ENCODE measurements at places on chromosomes 4 and X.

- no peak overlapping the region for H3K4me3 ChIP-seq
- H3K4me1 ChIP-seq: peaks cover 12% of the 10 kb centered on the region
- no peak overlapping the region for H3K27ac ChIP-seq
- H3K27me3 ChIP-seq: no peaks in the 10 kb centered on the region
- peaks cover 11% of the 10 kb centered on the region for H3K36me3 ChIP-seq
Measured at GRCh38 chr4:55358668-55359067, 12.6 kb downstream of the SRD5A3 start.

DNA sequence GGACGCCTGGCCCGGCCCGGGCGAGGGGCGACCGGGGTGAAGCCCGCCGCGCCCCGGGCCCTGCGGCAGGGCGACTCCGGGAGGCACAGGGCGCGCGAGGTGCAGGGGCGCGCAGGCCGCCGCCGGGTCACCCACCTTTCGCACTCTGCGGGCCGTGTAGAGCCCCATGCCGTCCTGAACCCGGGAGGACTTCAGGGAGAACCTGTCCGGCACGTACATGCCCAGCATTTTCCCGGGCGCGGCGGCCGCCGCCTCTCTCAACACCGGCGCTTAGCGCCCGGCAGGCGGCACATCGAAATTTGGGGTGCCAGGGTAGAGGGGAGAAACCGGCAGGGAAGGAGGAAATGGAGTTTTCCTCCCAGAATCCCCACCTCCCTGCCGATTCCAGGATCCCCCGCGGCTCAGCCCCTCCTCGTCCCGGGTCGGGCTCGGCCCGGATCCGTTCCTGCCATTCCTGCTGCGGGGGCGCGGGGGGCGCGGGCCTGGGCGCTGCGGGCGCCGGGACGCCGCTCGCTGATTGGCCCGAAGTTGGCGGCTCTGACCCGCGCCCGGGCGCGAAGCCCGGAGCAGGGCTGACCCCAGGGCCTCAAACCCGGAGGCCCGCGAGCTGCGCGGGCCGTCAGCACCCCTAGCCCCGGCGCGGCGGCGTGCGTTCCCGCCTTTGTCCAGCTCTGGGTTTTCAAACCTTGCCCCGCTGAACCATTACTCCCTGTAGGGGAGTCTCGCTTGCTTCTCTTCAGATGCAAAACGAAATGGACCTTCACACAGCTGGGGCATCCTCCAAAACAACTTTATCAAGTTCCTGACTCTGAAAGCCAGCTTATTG, at the start of gene PRDM5:
Gene PRDM5, minus strand, starts transcription at position 346 of the 826 bp plus-strand sequence. Its CDS starts 118 bp downstream, at position 228.
- peak; percentile 3 for DNase-seq
- H3K4me3 ChIP-seq: peak within 1 kb of the TSS; percentile 86
- peaks cover 52% of the 10 kb centered on the region for H3K27me3 ChIP-seq
- peaks cover 11% of the 10 kb centered on the region for H3K4me1 ChIP-seq
- peaks cover 4% of the 10 kb centered on the region for H3K36me3 ChIP-seq
- peak within 1 kb of the TSS; percentile 60 for H3K27ac ChIP-seq

GRCh38 chrX:152177497-152178269, 39.3 kb upstream of the MAGEA10 start:
- H3K27ac ChIP-seq: no peak overlapping the region
- H3K27me3 ChIP-seq: no peaks in the 10 kb centered on the region
- H3K4me1 ChIP-seq: no peaks in the 10 kb centered on the region
- no peak overlapping the region for H3K4me3 ChIP-seq
- no peak for DNase-seq

- H3K27me3 ChIP-seq: no peaks in the 10 kb centered on the region
- no peaks in the 10 kb centered on the region for H3K36me3 ChIP-seq
Measured at GRCh38 chrX:121283921-121284320, 236.5 kb downstream of the GLUD2 start.

GRCh38 chr4:2891294-2891693, 47.6 kb downstream of the ADD1 start:
- H3K4me1 ChIP-seq: peaks cover 8% of the 10 kb centered on the region
- no peak overlapping the region for H3K27ac ChIP-seq
- peaks cover 25% of the 10 kb centered on the region for H3K36me3 ChIP-seq
- no peak for DNase-seq
- H3K4me3 ChIP-seq: no peak overlapping the region

- no peak overlapping the region for H3K4me3 ChIP-seq
- no peak overlapping the region for H3K27ac ChIP-seq
- DNase-seq: no peak
- peaks cover 16% of the 10 kb centered on the region for H3K4me1 ChIP-seq
- H3K36me3 ChIP-seq: peaks cover 4% of the 10 kb centered on the region
Measured at GRCh38 chrX:56462389-56462788, 101.0 kb upstream of the UBQLN2 start.

DNA sequence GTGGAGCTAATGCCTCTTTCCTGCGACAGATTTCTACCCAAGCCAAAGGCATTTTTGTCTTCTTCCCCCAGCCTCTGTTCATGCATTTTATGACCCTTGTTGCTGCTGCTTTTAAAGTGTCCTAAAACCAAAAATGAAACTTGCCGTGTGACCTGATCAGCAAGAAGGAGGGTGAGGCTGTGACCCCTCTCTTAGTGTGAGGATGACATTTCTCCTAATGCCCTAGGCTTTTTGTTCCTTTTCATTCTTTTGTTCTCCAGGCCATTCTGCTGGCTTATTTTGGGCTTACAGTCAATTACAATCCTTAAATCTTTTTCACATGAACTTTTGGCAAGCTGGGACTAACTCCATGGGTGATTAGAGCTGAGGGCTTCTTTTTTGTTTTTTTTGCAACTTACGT, 34.4 kb downstream of the PTTG2 start:
- peaks cover 3% of the 10 kb centered on the region for H3K36me3 ChIP-seq
- no peaks in the 10 kb centered on the region for H3K27me3 ChIP-seq

GRCh38 chrX:119187298-119187697, 48.8 kb upstream of the PGRMC1 start:
- H3K4me3 ChIP-seq: no peak overlapping the region
- H3K27ac ChIP-seq: no peak overlapping the region
- H3K36me3 ChIP-seq: no peaks in the 10 kb centered on the region
- peaks cover 2% of the 10 kb centered on the region for H3K27me3 ChIP-seq
- DNase-seq: no peak
- no peaks in the 10 kb centered on the region for H3K4me1 ChIP-seq

- no peak overlapping the region for H3K4me3 ChIP-seq
- peaks cover 15% of the 10 kb centered on the region for H3K4me1 ChIP-seq
- no peak for DNase-seq
- H3K27me3 ChIP-seq: peaks cover 2% of the 10 kb centered on the region
- H3K27ac ChIP-seq: peak overlapping the region; percentile 13
- H3K36me3 ChIP-seq: no peaks in the 10 kb centered on the region
Measured at GRCh38 chr4:145719752-145720624, 40.0 kb downstream of the C4orf51 start.

DNA sequence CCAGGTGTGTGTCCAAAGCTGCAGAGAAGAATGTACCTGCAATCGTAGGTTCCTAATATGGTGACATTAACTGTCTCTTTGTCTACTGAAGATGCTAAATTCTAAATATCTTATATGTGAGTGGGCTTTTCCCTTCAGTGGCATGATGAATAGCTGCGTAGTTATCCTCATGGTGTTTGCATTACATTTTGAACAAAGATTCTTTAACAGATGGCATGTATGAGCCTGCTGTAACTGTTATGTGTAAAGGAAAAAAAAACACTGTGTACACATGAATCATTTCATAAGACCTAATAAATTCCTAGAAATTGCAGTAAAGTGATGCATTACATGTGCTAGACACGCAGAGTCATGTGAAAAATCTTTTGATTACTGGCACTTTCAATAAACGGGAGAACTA, 288.0 kb downstream of the SH2D1A start:
- no peaks in the 10 kb centered on the region for H3K4me1 ChIP-seq
- no peak overlapping the region for H3K27ac ChIP-seq
- H3K4me3 ChIP-seq: no peak overlapping the region
- DNase-seq: no peak
- no peaks in the 10 kb centered on the region for H3K27me3 ChIP-seq

DNA sequence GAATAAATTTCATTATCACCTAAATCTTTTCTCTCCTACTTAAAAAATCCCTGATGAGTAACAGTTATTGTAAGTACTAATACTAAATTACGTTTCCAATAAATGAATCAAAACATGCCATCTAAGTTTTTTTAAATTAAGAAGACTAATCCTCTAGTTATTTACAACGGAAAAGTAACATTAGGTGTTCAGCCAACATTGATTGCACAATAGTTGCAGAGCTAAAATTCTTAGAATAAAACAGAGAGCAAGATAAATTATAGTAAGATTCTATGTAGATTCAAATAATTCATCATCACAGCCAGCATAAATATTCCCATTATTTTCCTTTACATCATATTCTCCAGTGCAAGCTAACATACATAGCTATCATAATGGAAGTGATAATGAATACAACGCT, 139.2 kb downstream of the HDX start:
- no peak for DNase-seq
- H3K27me3 ChIP-seq: no peaks in the 10 kb centered on the region
- no peaks in the 10 kb centered on the region for H3K36me3 ChIP-seq
- H3K4me3 ChIP-seq: no peak overlapping the region
- H3K27ac ChIP-seq: no peak overlapping the region

GRCh38 chr4:173883821-173884220, 353.8 kb upstream of the HAND2 start:
- H3K27ac ChIP-seq: no peak overlapping the region
- no peaks in the 10 kb centered on the region for H3K36me3 ChIP-seq
- H3K4me1 ChIP-seq: no peaks in the 10 kb centered on the region
- H3K27me3 ChIP-seq: no peaks in the 10 kb centered on the region
- DNase-seq: no peak

DNA sequence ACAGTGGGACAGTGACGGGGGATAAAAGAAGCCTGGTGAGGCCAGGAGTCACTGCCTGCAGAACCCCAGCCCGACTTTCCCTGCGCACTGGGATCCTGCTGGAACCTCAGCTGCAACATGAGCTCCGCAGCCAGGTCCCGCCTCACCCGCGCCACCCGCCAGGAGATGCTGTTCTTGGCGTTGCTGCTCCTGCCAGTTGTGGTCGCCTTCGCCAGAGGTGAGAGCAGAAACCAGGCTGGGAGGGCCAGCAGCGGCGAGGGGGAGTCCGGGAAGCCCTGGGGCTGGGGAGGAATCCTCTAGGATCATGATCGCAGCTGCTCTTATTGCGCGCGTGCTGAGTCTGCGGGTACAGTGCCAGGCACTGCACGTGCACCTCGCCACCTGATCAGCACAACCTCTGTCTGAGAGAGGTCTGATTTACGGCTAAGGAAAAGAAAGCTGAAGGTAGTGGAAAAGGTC, at the start of gene PF4V1:
Gene PF4V1, plus strand, starts transcription at position 51 of the 459 bp plus-strand sequence. Its CDS starts 67 bp downstream, at position 118.
- no peak within 1 kb of the TSS for H3K27ac ChIP-seq
- H3K4me1 ChIP-seq: no peaks in the 10 kb centered on the region
- no peaks in the 10 kb centered on the region for H3K36me3 ChIP-seq
- H3K27me3 ChIP-seq: peaks cover 18% of the 10 kb centered on the region

GRCh38 chrX:63934791-63935190, 149.8 kb upstream of the ARHGEF9 start:
- H3K27me3 ChIP-seq: no peaks in the 10 kb centered on the region
- no peak overlapping the region for H3K4me3 ChIP-seq
- H3K27ac ChIP-seq: no peak overlapping the region
- no peaks in the 10 kb centered on the region for H3K4me1 ChIP-seq

DNA sequence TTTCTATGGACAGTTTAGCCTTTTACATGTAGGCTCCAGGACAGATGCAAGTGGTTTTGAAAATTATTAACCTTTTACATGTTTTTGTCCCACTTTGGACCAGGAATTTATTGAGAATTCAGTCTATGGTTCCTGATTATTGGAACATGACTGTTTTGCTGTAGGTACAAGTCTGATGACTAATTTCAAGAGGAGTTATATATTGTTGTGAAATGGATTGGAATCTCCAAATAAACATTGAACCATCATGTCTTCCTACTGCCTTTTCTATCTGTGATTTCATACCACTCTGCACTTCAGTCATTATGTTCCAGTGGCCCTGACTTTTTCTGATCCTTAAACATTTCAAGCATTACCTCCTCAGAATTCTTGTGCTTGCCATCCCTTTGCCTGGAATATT, 35.9 kb downstream of the TBC1D19 start:
- no peaks in the 10 kb centered on the region for H3K4me1 ChIP-seq
- no peaks in the 10 kb centered on the region for H3K36me3 ChIP-seq
- H3K27me3 ChIP-seq: no peaks in the 10 kb centered on the region
- no peak overlapping the region for H3K27ac ChIP-seq
- no peak overlapping the region for H3K4me3 ChIP-seq

- H3K27me3 ChIP-seq: peaks cover 8% of the 10 kb centered on the region
- no peaks in the 10 kb centered on the region for H3K36me3 ChIP-seq
- H3K4me3 ChIP-seq: peak overlapping the region; percentile 61
- H3K4me1 ChIP-seq: peaks cover 10% of the 10 kb centered on the region
- no peak overlapping the region for H3K27ac ChIP-seq
- no peak for DNase-seq
Measured at GRCh38 chr4:17323554-17324385, 188.1 kb downstream of the QDPR start.

DNA sequence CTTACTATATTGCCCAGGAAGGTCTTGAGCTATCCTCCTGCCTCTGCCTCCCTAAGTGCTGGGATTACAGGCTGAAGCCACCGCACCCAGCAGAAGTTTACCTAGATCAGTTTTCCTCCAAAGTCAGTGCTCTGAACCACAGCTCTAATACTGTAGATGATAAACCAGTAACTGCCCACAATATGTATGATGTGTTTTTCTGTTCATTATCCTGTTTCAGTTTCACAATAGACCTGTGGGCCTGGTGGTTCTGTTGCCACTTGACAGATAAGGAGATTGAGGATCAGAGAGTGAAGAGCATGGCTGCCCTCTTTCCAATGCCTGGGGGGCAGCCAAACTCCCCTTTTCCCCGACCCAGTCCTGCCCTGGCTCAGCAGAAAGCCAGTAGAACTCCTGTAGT, 87.0 kb downstream of the EFNB1 start:
- no peaks in the 10 kb centered on the region for H3K4me1 ChIP-seq
- H3K27me3 ChIP-seq: no peaks in the 10 kb centered on the region
- DNase-seq: no peak
- H3K27ac ChIP-seq: no peak overlapping the region

DNA sequence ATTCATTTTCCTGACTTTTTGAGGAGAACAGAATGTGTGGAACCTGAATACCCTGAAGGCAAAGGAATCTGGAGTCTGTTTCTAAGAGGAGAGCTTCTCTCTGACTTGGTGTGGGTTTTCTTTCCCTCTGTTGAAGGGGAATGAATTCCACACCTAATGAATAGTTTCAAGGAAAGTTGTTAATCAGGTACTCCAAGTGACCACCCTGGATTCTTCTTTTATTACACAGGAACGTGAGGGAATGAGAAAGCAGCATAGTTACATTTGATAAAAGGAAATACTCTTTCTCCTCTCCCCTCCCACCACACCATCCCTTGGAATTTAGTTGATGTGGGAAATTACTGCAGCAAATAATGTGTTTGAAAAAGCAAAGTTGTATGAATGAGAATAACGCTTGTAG, 29.7 kb downstream of the SLIT2 start:
- no peaks in the 10 kb centered on the region for H3K27me3 ChIP-seq
- no peak overlapping the region for H3K27ac ChIP-seq
- no peak overlapping the region for H3K4me3 ChIP-seq
- no peak for DNase-seq

GRCh38 chr4:90126805-90127204, 389 bp upstream of the CCSER1 start:
- H3K4me3 ChIP-seq: peak overlapping the region; percentile 31
- no peak for DNase-seq
- peaks cover 20% of the 10 kb centered on the region for H3K4me1 ChIP-seq
- peaks cover 1% of the 10 kb centered on the region for H3K36me3 ChIP-seq
- H3K27me3 ChIP-seq: peaks cover 38% of the 10 kb centered on the region

Data from activated T-helper 1 cell treated with anti-CD3 and anti-CD28 coated beads, Interleukin-12 subunit alpha, Interleukin-12 subunit beta, Interleukin-2, Interleukin-4 antibody, amounts not matched to agents 30 ng/mL and 10 ng/mL and 1 ng/mL, durations not matched to agents 14 hours and 24 hours and 36 hours (primary cell).